ENCODE measurements at places on chromosomes 2 and 18.

DNA sequence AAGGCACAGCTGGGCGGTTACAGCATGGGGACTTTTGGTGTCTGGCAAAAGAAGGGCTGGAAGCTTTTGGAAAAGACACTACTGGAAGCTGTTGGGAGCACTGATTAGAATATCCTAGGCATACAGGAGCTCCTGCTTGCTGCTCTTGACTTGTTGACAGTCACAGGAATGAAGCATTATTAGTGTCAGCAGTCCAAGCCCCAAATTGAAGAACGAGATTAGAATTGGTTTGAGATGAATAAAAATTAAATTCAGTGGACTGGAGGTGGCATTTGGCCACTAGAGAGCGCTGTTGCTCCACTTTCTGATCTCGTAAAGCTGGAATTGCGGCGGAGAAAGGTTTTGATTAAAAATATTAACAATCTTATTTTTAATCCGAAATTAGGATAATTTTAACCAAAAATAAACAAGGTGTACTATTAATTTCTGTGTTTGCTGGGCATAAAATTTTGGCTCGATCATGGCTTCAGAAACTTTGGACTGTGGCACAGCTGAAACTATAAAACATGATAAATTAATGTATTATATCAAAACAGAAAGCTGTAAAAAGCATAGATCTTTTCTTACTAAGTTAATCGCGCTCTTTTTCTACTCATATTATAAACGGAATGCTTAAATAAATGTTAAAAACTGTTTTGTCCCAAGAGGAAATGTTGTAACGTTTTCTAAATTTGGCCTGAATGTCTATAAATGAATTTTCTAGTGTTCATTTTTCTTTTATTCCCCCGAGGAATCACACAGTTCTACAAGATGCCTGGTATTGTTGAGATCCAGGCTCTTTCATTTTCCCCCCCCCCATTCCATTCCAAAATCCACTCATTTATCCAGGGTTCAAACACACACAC is 2.4 kb upstream of the HOXD8 start:
- DNase-seq, result peak; percentile 66

GRCh38 chr2:219250049-219250781 is 2.8 kb upstream of the TUBA4B start:
- no peak for DNase-seq

DNA sequence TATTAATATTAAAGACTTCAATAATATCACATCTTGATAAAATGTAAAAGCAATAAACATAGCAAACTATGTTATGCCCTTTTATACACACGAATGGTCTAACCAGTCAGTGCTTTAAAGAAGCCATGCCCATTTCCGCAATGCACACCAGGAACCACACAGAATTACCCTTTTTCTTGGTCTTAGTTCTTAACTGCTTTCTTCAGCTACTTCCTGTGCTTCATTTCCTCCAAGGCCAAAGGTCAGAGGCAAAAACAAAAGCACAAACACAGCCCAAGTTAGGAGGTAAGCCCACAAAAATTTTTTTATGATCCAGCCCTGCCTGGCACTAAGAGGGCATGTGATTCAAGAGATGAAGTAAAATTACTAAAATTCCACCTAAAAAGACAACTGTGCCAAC is 267.2 kb downstream of the FBXO15 start:
- DNase-seq, result no peak

- DNase-seq, result no peak
Measured at GRCh38 chr2:51921076-51921475, 889.1 kb upstream of the NRXN1 start.

GRCh38 chr18:45054636-45055035 is 373.9 kb downstream of the SETBP1 start:
- no peak for DNase-seq

GRCh38 chr2:239864247-239865058 is 160.7 kb downstream of the NDUFA10 start:
- no peak for DNase-seq

DNA sequence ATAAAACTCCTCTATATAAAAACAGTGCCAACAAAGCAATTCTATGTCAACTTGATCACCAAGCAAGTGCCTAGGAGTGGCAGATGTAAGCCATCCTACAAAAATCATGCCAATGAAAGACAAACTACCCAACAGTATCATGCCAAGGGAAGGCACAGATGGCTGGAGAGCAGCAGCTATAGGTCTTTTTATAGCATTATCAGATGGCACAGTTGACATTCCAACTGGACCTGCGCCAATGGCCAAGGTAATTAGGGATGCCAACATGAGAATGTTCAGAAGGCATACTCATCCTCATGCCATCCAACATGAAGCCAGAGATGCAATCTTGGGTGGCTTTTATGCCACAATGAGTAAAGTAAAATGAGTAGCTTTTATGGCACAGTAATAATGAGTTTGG is 237.3 kb downstream of the OTX1 start:
- no peak for DNase-seq

- DNase-seq, result no peak
Measured at GRCh38 chr18:59700535-59700967, 3.3 kb upstream of the CCBE1 start.

Measured in kidney glomerular epithelial cell (primary cell).